ENCODE measurements at places on chromosomes 7 and 10.

- no peak for DNase-seq
Observed at GRCh38 chr10:121500701-121501332, 97.4 kb downstream of the FGFR2 start.

GRCh38 chr10:86170255-86171108 is 196.1 kb downstream of the GRID1 start:
- DNase-seq = no peak

DNA sequence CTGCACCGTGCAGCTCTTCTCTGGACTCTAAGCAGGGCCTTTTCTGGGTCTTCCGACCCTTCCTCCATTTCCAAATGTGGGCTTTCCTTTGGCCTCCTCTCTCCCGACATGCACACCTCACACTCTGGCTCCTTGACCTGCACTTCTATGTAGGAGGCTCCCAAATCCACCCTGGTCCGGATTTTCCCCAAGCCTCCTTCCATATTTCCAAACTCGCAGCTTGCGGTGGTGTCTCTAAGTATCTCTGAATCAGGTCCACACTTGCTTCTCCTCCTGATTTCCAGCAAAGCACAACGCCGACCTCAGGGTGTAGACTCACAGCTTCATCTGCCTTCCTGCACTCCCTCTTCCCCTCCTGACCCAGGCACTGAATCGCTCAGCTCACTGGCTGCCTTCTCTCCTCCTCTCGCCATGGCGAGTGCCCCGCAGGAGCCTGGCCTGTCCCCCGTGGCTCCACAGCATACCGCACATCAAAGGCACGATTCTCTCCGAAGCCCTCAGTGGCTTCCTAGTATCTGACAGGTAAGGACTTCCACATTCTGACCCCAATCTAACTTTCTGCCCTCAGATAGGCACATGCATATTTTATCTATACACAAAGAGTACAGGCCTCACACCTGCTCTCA is 27.8 kb downstream of the DIP2C start:
- no peak for DNase-seq

- no peak for DNase-seq
Observed at GRCh38 chr7:2436341-2437104, 33.1 kb downstream of the CHST12 start.

- DNase-seq = no peak
Observed at GRCh38 chr7:131159961-131160361, 167.7 kb upstream of the MKLN1 start.

- no peak for DNase-seq
Observed at GRCh38 chr10:49625411-49625810, 11.6 kb downstream of the CHAT start.

GRCh38 chr7:37494926-37495325 is 46.3 kb upstream of the ELMO1 start:
- no peak for DNase-seq

GRCh38 chr7:128710481-128710880 is 28.7 kb upstream of the CALU start:
- no peak for DNase-seq

- no peak for DNase-seq
Observed at GRCh38 chr7:45219801-45220435, 62.3 kb downstream of the RAMP3 start.

DNA sequence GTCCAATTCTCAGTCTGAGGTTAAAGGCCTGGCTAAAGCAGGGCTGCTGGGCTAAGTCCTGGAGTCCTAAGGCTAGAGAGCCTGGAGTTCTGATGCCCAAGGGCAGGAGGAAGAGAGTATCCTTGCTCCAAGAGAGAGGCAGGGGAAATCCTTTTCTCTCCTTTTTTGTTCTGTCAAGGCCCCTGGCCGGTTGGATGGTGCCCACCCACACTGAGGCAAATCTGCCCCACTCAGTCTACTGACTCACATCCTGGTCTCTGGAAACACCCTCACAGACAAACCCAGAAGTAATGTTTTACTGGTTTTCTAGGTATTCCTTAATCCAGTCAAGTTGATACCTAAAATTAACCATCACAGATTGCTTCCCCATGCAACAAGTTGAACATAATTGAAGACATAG is 23.0 kb downstream of the ZNF518A start:
- DNase-seq = no peak

- no peak for DNase-seq
Observed at GRCh38 chr7:130160455-130160854, 44.8 kb downstream of the TMEM209 start.

DNA sequence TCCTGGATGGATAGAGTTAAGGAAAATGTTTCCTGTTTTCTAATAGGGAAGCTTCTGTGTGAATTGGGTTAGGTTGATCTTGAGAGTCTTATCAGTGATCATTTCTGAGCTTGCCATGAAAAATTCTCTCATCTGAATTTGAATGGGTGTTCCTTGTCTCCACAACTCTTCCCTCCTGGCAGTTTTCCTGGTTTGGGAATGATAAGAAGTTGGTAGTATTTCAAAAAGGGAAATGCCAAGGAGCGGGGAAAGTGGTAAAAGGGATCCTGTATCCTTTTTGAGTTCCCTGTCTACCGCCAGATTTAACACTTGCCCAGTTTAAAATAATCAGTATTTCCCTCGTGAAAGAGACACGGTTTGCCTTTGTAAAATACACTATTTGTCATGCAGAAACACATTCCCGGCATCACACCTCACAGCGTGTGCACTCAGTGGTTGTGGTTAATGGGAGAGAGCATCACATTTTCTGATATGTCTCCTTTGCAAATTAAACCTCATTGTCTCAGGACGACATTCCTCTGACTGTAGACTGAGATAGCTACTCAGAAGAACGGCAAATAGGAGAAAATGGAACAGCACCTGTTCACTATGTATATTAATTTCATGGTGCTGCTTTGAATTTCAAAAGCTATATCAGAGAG is 113.2 kb upstream of the IFRD1 start:
- no peak for DNase-seq

DNA sequence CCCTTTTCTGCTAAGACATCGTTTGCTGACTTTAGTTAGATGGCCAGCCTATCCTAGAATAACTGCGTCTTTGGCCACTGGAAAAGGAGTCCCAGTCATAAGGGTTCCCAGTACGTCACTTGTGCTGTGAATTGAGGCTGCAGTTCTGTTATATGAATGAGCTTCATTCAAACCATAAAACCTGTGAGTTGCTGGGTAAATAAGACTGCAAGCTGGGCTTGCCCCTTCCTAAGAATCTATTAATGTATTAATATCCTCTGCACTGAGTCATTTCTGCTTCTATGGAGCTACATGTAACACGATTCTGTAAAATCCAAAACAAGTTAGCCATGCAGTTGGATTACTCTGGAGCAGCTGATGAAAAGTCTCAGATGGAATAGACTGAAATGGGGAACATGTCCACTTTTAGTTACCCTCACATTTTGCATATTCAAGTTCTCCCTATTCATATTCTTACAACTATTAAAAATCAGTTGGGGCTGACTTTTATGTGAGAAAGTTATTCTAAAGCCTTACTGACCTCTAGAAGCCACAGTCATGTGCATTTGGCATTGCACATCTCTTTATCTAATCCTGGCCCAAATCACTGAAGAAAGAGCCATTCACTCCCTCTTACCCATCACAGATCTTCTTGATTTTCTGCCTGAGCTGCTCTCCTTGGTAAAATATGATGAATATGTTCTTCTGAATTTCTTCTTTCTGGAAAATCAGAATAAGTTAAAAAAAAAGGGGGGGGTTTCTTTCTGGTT is 41.8 kb upstream of the TMEM213 start:
- no peak for DNase-seq
